ENCODE measurements at places on chromosomes 5 and 9.

GRCh38 chr9:8978334-8978733 lies 1178.8 kb upstream of the DMAC1 start:
- no peak for DNase-seq

- DNase-seq: no peak
Measured at GRCh38 chr5:76942581-76942980, 10.3 kb upstream of the CRHBP start.

DNA sequence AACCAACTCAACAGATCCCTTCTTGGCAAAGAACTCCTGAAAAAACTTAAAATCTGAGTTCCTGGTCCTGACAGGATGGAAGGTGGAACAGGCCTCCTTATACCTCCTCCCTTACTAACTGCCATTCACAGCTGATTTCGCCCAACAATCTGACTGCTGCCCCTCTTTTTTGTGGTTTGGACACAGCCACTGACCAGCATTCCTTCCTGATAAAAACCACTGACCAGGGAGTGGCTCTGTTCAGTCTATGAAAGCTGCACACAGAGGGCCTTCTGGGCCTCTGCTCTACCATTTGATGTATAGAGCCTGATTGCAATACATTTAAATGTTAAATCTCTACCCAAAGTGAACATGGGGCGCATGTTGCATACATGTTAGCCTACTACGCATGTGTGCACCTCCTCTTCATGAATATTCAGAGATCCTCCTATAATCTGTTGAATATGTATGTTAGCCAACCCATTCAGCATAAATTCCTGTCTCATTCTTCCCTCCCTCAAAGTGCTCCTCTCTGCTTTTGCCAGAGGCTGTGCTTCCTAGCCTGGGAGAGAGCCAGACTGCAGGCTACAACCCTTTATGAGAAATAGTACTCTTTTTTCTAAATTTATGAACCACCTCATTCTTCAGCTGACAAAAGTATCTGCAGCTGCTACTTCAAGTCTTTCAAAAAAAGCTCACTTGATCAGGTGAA lies 93.7 kb upstream of the MRPS30 start:
- no peak for DNase-seq

DNA sequence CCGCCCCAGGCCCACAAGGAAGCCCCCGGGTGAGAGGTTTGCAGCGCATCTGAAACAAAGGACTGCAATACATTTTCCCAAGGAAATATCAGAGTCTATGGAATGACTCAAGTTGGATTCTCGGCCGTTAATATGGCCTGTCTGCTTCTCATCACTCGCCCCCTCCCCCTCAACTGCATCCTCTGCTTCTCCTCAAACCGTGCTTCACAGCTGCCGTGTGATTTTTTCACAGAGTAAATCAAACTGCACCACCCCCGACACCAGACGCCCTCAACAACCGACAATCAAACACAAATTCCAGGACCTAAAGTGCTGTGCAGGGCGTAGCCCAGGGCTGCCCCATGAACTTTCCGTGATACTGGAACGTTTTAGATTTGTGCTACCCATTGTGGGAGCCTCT lies 176.9 kb downstream of the ROR2 start:
- DNase-seq: no peak

DNA sequence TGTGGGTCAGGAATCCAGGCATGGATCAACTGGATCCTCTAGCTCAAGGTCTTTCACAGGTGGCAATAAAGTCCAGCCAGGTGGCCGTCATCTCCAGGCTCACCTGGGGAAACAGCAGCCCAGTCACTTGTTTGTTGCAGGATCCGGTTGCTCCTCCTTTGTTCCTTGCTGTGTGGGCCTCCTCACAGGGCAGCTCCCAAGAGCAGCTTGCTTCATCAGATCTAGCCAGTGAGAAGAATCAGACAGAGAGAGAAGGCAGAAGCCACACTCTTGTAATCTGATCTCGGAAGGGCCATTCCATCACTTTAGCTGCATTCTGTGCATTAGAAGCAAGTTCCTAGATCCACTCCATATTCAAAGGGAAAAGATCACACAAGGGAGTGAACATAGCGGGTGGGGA lies 3.2 kb upstream of the HSD17B3 start:
- DNase-seq: no peak

DNA sequence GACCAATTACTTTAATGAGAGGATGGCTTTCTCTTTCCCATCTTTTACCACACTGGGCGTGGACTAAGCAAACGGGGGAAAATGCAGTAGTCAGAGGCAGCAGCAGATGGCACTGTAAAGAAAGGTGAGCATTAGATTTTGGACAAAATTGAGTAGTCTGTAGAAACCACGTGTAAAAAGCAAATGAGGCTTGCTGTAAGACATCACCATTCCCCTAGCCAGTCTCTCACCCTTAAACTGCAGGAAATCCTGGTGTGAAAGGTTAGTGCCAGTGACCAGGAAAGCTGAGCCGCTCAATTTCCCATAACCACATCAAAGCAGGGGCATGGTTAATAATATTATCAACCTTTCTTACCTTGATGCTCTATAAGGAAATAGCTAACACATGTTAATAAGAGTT lies 31.8 kb downstream of the SPATA31C2 start:
- DNase-seq: no peak

- no peak for DNase-seq
Measured at GRCh38 chr5:168822745-168823281, 243.6 kb upstream of the PANK3 start.

DNA sequence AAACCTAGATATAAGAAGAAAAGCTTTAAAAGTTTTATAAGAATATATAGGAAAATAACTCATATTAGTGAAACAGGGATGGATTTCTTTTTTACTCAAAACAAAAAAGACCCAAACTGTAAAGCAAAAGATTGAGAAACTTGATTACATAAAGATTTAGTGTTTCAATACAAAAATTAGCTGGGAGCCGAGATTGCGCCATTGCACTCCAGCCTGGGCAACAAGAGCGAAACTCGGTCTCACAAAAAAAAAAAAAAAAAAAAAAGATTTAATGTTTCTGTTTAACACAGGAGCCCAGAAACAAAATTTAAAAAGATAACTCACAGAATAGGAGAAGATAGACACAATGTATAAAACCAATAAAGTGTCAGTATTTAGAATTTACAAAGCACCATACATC lies 45.2 kb downstream of the CDC14B start:
- no peak for DNase-seq

GRCh38 chr9:69036309-69036708 lies 757 bp downstream of the FXN start:
- no peak for DNase-seq

GRCh38 chr5:88203981-88204750 lies 64.5 kb downstream of the TMEM161B start:
- no peak for DNase-seq

- DNase-seq: no peak
Measured at GRCh38 chr5:89230178-89230577, 347.2 kb upstream of the MEF2C start.

DNA sequence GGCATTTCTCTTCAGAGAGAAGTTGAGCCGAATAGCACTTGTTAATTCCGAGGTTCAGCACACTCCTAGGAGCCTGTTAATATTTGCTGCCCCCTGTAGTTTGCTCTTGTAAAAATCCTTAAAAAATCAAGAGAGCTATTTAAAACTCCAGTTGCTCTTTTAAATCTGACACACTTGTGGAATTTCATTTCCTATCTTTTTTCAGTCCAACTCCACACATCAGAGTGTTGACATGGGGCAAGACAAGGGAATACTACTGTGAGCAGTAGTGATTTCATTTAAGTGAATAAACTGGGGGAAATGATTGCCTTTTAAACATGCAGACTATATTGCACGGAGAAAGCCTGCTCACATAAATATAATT lies 1096.3 kb upstream of the DMAC1 start:
- DNase-seq: peak; percentile 0

- no peak for DNase-seq
Measured at GRCh38 chr5:179870403-179870903, 11.8 kb upstream of the MRNIP start.

GRCh38 chr9:18499062-18499461 lies 25.1 kb downstream of the ADAMTSL1 start:
- no peak for DNase-seq

- DNase-seq: no peak
Measured at GRCh38 chr9:121453232-121453892, 46.3 kb downstream of the GGTA1 start.

DNA sequence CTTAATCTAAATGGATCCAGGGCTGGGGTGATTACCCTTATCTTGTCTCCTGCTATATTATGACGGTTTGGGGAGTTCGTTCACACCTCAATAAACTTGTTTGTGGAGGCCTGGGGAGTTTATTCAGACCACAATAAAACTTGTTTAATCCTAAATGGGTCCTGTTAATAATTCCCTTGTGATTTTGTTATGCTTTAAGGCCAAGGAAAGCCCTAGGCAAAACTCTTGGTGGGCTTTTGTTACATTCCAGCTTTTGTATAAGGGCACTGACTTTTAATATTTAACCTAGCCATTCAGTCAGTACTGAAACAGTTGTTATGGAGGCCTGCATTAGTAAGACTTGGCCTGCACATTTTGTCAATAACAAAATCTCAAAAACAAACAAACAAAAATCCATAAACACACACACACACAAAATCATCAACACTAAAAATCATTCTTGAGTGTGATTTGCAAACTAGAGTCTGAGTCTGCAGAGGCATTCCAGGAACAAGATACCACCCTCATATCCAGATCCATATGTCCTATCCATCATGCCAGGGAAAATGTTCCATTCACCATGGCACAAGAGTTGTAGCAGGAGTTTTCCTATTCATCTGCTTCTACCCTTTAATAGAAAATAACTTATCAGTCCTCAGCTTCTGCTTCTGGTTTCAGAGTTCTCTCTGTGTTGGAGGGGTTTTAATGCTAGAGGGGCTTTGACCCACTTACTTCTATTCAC lies 421.7 kb downstream of the AGTPBP1 start:
- DNase-seq: no peak

- no peak for DNase-seq
Measured at GRCh38 chr5:136076881-136077445, 48.2 kb downstream of the TGFBI start.

- no peak for DNase-seq
Measured at GRCh38 chr5:180126716-180127681, 55.4 kb upstream of the RNF130 start.

DNA sequence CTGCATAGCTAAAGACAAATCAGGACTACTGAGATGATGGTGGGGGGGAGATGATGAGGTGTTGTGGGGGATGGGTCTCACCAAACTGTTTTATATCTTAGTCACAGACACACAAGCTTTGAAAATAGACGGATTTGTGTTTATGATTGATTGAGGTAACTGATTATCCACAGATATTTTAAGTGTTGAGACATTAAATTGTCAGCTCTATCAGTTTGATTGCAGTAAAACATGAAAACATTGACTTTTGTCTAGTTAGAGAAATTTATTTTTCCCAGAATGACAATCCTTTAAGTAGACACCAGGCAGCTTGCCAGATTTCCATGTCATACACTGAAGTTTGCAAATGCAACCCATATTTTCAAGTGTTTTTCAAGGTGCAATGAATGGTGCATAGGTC lies 149.8 kb downstream of the NR2F1-AS1 start:
- no peak for DNase-seq

DNA sequence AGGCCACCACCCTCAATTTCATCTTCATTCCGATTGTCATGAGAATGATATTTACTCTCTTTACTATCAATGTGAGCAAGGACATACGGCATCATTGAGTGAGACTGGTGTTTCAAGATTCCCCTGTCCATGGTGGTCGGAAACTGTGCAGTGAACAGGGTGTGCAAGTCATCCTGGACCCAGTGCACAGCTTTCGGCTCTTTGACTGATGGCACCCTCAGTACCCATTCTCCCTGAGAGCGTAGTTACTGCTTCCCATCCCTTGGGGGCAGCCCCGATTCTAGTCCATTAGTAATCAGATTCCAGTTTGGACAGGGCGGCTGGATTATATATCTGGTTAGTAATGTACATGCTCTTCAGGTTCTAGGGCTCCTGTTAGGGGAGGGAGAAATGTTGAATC lies 61.7 kb upstream of the SUB1 start:
- no peak for DNase-seq

DNA sequence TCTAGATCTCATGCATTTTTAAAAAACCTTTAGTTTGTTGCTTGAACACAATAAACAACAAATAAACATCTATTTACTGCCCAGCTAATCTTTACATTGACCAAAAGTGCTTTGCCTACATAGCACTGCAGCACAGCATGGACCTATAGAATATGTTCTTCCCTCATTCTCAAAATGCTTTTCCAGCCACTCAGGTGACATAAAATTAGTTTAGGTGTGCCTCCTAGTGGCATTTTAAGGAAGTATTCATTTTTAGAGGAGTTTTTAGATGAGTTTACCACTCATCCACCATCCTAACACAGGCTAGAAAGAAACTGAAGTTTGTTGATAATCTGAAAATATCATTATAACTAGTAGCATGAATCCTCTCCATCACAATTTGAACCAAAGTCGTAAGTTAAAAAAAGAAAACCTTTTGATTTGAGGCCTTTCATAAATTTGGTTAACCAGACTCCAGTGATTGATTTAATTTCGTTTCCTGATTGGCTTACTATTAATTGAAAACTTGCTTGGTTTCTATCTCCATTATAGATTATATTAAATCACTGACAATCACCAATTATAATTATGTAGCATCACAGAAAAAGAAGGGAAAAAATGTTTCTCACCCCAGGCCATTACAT lies 12.6 kb downstream of the PLGRKT start:
- no peak for DNase-seq

GRCh38 chr9:131517761-131518190 lies 13.3 kb downstream of the UCK1 start:
- DNase-seq: no peak

Data from NCI-H1048 (cell line).